Stimulated activated naive CD8-positive, alpha-beta T cell treated with anti-CD3 and anti-CD28 coated beads, Interleukin-15, Interleukin-2, amounts not matched to agents 100 U/mL and 50 U/mL, for 24 hours (primary cell): ENCODE measurements at places on chromosomes 6 and 20.
A peak's percentile ranks its signal among the peaks of the same experiment; 100 is the strongest.

GRCh38 chr6:31636698-31637596 lies 15.5 kb downstream of the BAG6 start:
- DNase-seq = no peak

DNA sequence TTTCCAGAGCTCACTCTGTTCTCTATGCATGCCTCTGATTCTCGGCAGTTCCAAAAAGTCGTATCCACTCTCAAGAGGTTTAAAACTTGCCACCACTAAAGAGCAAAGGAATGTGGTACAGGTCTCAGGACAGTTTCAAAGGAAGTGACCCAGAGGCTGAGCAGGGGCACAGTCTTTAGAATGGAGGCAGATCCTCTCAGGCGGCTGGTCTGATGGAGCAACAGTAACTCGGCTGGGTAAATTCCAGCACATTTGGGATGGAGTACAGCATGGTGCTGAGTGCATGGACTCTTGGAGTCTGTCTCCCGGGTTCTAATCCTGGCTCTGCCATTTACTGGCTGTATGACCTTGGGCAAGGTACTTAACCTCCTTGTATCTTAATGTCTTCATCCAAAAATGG lies 88.1 kb upstream of the BACH2 start:
- DNase-seq = no peak

DNA sequence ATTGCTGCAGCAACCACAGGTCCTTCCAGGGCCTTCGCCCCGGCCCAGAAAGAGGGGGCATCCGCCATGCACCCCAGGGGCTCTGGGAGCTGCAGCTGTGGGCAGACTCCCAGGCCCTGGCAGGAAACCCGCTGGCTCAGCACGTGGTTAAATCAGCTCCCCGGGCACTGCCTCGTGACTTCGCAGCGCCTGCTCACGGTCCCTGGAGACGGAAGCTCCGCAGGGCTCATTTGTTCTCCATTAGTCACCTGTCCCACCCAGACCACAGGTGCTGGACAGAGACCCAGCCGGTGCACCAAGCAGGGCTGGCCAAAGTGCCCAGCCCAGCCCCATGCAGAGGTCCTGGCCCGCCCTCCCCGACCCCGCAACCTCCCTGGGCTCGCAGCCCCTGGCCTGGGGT lies 14.7 kb downstream of the KCNQ2 start:
- DNase-seq = no peak

DNA sequence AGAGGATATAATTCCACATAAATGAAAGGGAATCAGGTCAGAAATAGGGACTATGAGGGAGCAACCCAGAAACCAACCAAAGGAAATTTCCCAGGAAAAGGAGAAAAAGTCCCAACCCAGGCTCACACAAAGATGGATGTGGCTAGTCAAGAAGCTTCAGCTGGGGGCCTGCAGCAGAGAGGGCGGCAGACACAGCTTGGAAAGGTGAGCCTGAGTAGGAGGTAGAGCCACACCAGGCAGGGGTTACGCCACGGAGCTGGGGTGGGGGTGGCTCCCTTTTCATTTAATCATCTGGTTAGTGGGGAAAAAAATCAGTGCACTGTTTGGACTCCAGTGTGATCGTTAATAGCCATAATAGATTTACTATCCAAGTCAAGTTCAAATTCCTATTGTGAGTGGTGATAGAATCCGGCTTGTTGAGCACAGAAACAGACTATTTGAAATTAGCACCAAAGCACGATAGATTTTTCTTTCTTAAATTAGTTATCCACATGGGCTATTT lies 220.6 kb downstream of the TPBG start:
- DNase-seq = no peak

GRCh38 chr6:167558246-167559177 lies 233.6 kb downstream of the TTLL2 start:
- no peak for DNase-seq

GRCh38 chr6:51369485-51369884 lies 550.8 kb downstream of the TFAP2B start:
- DNase-seq = no peak

DNA sequence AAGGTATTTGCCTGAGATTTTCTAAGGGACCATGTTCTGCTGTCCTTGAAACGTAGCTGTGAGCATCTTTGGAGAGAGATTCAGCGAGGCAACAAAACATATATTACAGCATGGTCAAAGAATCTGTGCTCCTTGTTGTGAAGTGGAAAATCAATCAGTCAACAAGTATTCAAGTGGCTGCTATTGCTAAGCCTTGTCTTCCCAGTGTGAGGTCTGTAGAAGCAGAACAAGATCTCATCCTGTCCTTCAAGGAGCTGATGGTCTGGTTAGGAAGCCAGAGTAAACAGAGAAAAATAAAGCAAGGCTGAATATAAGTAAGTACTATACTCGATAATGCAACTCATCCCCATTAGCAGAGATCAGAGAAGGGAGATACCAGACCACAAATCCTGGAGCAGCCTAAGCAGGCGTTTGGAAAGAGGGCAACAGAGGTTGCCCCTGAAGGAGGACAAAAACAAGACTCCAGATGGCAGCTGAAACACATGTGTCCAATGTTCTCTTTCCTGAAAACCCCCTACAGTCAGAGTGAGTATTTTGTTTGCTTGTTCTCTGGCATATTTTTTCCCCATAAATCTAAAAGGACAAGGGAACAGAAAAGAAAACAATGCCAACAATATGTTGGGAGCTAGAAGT lies 392.0 kb downstream of the SYNE1 start:
- DNase-seq = no peak

DNA sequence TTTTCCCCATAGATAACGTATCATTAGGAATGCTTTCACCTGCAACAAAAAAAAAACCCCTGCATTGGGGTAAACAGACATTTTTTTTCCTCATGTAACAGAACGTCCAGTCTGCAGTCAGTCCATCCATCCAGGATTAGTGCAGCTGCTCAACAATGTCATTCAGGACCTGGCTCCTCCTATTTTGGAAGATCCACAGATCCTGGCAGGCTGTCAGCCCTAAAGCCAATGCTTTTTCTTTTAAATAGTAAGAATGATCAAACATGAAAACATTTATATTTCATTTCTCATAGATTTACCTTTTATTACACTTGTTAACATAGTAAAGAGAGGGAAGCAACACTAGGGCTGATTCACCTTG lies 116.5 kb upstream of the CCDC28A start:
- no peak for DNase-seq

- DNase-seq = no peak
These were observed 215.8 kb upstream of the CITED2 start for GRCh38 chr6:139590206-139590605.

GRCh38 chr6:154613137-154613676 lies 102.7 kb upstream of the CNKSR3 start:
- DNase-seq = no peak

DNA sequence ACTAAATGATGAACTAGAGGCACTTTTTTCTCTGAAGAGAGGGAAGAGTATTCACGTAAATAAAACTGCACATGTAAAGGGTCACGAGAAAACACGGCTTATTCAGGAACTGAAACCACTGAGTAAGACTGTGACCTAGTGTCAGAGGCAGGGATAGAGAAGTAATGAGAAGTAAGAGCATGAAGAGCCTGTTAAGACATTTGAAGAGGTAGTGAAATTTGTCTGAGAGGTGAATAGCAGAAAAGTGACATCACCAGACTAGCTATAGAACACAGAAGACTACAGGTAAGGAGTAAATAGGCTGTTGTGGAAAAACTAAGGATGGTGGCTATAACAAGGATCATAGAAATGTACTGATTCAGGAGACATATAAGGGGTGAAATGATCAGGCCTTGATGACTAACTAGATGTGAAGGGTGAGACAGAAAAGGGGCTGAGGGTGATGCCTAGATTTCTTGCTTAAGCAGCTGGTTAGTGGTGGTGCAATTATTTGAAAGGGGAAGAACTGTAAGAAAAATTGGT lies 76.8 kb downstream of the REV3L start:
- no peak for DNase-seq

DNA sequence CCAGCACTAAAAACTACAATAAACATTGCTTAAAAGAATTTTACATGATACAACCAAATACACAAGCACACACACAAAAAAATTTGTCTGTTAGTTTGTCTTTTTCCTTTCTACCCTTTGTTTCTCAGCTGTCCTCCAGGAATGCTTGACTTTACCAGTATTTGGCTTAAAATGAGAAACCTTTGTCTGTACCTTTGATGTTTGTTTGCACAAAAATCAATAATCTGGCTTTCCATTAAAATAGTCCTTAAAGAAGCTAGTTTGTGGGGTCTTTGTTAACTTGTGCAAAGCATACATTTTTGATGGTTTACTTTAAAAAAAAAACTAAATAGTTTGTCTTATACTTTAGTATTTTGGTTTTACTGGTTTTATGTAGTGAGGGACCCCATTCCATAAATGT lies 49.3 kb downstream of the RPRD1B start:
- DNase-seq = no peak

GRCh38 chr6:170180671-170181337 lies 110.1 kb downstream of the DLL1 start:
- no peak for DNase-seq

DNA sequence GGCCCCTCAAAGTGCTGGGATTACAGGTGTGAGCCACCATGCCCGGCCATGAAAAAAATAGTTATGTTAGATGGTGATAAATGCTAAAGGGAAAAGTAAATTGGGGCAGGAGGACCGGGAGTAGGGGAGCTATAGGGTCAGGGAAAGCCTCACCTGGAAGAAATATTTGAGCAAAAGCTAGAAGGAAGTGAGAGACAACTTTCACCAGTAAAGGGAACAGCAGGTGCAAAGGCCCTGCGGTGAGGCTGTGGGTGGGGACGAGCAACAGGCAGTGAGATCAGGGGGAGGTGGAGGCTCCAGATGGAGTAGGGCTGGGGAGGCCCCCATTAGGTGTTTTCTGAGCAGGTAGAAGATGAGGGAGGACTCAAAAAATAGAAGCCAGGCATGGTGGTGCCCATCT lies 16.0 kb downstream of the BCAS4 start:
- no peak for DNase-seq

GRCh38 chr20:4870906-4871305 lies 130.4 kb downstream of the SLC23A2 start:
- no peak for DNase-seq

DNA sequence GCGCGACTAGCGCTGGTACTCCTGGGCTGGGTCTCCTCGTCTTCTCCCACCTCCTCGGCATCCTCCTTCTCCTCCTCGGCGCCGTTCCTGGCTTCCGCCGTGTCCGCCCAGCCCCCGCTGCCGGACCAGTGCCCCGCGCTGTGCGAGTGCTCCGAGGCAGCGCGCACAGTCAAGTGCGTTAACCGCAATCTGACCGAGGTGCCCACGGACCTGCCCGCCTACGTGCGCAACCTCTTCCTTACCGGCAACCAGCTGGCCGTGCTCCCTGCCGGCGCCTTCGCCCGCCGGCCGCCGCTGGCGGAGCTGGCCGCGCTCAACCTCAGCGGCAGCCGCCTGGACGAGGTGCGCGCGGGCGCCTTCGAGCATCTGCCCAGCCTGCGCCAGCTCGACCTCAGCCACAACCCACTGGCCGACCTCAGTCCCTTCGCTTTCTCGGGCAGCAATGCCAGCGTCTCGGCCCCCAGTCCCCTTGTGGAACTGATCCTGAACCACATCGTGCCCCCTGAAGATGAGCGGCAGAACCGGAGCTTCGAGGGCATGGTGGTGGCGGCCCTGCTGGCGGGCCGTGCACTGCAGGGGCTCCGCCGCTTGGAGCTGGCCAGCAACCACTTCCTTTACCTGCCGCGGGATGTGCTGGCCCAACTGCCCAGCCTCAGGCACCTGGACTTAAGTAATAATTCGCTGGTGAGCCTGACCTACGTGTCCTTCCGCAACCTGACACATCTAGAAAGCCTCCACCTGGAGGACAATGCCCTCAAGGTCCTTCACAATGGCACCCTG lies 1.6 kb downstream of the TPBG start:
- DNase-seq = peak; percentile 9

GRCh38 chr6:164303102-164303964 lies 888.8 kb downstream of the QKI start:
- DNase-seq = no peak

GRCh38 chr20:62303340-62304226 lies 786 bp downstream of the ADRM1 start:
- peak; percentile 25 for DNase-seq

DNA sequence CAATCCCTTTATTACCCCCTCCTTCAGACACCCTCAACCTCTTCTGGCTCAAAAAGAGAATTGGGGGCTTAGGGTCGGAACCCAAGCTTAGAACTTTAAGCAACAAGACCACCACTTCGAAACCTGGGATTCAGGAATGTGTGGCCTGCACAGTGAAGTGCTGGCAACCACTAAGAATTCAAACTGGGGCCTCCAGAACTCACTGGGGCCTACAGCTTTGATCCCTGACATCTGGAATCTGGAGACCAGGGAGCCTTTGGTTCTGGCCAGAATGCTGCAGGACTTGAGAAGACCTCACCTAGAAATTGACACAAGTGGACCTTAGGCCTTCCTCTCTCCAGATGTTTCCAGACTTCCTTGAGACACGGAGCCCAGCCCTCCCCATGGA lies 2.2 kb downstream of the TNF start:
- no peak for DNase-seq

DNA sequence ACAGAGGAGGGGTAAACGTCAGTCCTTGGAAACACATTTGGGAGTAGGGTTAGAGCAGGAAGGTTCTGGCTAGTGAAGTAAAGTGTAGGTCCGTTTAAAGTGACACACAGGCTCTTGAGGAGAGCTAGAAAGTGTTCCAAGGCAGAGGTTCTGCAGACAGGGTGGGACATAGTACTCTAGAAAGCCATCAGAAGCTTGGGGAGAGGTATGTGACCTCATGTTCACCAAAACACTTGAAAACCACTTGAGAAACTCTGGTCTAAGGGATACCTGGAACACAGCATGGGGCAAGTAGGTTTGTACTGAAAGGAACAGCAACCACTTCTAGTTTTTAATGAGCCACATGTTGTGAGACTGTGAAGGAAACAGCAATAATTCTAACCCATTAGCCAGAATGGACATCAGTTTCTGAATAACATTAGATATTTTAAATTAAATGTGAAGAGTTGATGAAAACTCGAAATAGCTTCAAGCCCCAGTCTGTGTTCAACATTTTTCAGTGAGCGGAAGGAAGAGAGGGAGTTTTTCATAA lies 49.0 kb downstream of the SOBP start:
- DNase-seq = no peak

- DNase-seq = no peak
These were observed 9.0 kb downstream of the EEF1A1 start for GRCh38 chr6:73511796-73512195.

GRCh38 chr6:20763296-20763695 lies 229.0 kb downstream of the CDKAL1 start:
- DNase-seq = no peak

GRCh38 chr6:47241742-47242482 lies 67.8 kb downstream of the TNFRSF21 start:
- no peak for DNase-seq

DNA sequence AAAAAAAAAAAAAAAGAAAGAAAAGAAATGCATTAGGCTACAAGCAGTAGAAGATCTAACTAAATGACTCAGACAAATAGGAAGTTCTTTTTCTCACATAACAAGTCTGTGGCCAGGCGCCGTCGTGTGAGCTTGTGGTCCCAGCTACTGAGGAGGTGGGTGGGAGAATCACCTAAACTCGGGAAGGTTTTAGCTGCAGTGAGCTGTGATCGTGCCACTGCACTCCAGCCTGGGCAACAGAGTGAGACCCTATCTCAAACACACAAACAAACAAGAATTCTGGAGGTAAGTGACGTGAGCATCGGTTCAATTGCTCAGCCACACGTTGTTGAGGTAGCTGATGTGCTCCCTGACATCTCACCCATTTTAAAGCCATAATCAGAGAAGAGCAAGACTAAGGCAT lies 37.9 kb upstream of the SLC23A2 start:
- peak; percentile 31 for DNase-seq
